Suppressor macrophage treated with lipopolysaccharide for 4 hours (primary cell): ENCODE measurements at places on chromosomes 4 and X.
A peak's percentile ranks its signal among the peaks of the same experiment; 100 is the strongest.

DNA sequence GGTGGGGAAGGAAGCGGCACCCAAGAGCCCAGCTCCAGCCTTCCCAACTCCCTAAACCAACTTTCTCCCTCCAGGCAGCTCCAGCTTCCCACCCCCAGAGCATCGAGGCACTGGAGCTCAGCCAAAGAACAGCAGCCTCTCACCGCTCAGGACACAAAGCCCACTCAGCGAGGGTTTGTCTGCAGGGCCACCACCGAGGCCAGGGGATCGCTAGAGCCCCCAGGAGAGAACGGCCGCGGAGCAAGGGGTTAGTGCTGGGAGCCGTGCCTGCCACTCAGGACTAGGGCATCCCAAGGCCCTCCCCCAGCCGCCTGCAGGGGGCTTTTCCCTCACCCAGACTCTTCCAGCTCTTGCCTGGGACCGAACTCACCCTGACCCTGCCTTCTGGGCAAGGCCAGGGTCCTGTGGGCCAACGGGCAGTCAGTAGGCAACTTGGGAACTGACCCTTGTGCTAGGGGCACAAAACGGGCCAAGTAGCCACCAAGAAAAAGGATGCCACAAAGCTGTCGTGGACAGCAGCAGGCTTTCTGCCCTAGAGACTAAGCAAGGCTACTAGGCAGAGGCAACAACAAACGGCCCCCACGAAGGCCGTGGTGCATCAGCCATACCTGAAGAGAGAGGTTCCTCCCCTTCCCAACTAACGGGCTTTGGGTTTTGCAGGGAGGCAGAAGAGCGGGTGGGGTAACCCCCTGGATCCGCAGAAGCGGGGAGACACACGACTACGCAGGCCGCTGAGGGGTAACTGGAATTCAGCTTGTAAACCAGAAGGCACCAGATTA is 2.3 kb downstream of the HCFC1 start:
- peak; percentile 5 for DNase-seq

DNA sequence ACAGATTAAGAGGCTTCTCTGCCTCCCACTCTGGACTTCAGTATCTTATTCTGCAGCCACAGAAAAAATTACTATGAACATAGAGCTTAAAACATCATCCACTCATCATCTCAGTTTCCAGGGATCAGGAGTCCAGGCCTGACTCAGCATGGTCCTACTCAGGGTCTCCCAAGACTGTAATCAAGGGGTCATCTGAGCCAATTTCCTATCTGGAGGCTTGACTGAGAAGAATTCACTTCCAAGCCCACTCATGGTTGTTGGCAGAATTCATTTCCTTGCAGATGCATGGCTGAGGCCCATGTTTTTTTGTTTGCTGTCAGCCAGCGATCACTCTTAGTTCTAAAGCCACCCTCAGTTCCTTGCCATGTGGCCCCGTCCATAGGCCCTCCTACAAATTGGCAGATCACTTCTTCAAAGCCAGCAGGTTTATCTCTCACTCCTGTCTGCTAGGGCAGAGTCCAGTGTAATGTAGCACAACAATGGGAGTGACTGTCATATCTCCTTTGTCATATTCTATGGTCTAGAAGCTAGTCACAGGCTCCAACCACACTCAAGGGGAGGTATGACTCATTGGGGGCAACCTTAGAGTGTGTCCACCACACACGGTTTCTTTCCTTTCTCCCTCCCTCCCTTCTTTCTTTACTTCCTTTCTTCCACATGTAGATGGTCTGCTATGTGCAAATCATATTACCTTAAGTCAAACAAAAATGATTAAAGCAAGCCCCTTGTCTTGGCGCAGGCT is 251.6 kb downstream of the QDPR start:
- DNase-seq: no peak

GRCh38 chrX:18076434-18076833 is 144.3 kb downstream of the BEND2 start:
- no peak for DNase-seq

- DNase-seq: no peak
Observed at GRCh38 chrX:75609406-75609805, 86.6 kb upstream of the ZDHHC15 start.

GRCh38 chr4:76758290-76758882 is 139.6 kb downstream of the SOWAHB start:
- peak; percentile 53 for DNase-seq

DNA sequence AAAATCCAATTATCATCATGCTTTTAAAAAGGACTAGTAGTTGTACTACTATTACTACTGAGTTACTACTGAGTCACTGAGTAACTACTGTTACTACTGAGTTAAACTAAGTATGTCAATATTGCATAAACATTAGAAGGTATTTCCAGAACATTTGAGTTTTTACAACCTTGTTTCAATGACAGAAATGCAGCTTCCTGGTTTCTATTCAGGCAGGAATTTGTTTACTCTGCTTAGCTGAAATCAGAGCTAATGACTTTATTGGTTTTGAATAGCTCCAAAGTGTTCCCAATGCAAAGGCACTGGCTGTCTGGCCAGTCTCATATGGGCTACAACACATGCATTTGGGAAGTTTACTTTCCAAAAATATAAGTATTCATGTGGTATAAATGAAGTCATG is 12.0 kb downstream of the RPS6KA6 start:
- no peak for DNase-seq
